ENCODE measurements at places on chromosomes 16 and 17.

GRCh38 chr16:1109648-1110047 lies 13.6 kb upstream of the C1QTNF8 start:
- DNase-seq = no peak

DNA sequence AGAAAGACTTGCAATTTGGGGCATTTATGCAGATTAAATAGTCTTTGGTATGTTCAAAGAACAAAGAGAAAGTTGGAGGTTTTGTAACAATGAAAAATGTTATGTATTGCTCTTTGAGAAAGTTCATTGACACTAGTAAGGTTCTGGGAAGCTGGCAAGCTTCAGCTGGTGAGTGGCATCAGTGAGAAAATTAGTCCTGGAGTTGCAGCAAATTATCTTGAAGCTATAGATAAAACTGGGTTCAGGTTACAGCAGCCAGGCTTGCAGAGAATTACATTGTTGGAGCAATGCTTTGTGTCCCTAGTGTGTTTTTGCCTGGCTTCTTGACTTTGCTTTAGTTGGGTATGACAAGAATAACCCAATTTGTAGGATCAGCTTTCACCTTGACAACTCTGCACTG lies 221.2 kb downstream of the CDH13 start:
- DNase-seq = no peak

DNA sequence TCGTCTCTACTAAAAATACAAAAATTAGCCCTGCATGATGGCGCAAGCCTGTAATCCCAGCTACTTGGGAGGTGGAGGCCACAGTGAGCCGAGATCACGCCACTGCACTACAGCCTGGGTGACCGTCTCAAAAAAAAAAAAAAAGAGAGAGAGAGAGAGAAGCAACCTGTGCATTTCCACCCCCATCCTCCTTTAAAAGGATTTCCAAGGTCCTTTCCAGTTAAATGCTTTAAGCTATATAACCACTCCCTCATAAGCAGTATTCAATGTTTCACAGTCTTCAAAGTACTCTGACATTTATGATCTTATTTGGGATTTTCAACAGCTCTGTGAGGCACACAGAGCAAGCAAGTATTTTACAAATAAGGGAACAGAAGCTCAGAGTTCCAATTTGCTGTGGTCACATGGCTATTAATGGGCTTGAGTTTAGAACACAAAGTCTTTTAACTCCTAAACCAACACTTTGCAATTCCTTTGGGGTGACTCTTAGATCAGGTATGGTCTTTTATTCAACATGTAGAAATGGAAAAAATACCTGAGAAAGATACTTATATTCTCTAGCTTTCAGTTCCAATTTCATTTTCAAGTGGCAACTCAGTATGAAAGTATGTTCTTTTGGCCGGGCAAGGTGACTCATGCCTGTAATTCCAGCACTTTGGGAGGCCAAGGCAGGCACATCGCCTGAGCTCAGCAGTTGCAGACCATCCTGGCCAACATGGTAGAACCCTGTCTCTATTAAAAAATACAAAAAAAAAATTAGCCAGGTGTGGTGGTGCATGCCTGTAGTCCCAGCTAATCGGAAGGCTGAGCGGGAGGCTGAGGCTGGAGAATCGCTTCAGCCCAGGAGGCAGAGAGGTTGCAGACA lies 31.3 kb downstream of the SPOP start:
- DNase-seq = no peak

- no peak for DNase-seq
These were observed 175.9 kb upstream of the KIF2B start for GRCh38 chr17:53646835-53647234.

- peak; percentile 73 for DNase-seq
These were observed 3.5 kb upstream of the ARMC5 start for GRCh38 chr16:31455601-31456314.

DNA sequence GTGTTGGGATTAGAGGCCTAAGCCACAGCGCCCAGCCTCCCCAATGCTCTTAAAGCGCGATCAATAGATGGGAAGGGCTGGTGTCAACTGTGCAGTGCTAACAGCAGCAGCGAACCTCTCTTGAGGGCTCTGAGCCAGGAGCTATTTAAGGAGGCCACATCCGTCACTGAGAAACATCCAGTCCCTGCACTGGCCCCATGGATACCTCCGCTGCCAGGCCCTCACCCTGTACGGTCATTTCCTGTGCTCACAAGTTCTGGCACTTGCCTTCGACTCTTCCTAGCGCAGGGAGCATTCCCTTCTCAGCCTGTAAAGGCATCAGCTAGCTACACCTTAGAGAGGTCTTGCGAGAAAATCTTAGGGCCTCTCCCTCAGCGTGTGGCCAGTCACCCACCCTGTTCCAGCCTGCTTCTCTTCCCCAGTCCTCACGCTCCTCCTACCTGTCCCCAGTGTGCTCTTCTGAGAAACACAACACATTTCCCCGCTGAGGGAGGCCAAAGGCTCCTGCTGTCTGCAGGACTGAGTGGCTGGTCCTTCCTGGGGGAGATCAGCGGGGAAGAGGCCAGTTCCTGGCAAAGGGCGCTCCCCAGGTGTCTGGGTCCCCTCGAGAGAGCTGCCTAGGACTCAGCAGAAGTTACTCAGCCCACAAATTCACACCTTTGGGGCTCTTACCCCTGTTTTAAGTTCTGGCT lies 28.6 kb downstream of the GTF3C1 start:
- no peak for DNase-seq

DNA sequence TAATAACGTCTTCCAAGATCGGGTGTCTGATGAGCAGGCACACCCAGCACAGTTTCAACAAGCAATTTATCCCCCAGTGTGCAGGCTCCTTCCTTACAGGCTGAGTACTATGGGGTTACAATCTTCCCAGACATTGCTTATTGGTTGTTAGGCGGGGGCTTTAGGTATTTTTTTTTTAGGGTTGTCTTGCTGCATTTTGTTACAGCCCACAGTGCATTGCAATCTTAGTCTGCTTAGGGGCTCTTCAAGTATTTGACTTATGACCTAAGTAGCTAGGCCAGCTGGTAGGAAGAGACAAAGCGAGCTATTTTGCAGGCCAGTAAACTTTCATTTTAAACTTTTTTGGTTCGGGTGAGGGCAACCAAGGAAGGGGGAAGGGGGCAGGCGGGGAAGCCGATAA lies 5.8 kb downstream of the PLD6 start:
- DNase-seq = no peak

GRCh38 chr16:2194852-2195321 lies 1.5 kb downstream of the CASKIN1 start:
- peak; percentile 79 for DNase-seq

DNA sequence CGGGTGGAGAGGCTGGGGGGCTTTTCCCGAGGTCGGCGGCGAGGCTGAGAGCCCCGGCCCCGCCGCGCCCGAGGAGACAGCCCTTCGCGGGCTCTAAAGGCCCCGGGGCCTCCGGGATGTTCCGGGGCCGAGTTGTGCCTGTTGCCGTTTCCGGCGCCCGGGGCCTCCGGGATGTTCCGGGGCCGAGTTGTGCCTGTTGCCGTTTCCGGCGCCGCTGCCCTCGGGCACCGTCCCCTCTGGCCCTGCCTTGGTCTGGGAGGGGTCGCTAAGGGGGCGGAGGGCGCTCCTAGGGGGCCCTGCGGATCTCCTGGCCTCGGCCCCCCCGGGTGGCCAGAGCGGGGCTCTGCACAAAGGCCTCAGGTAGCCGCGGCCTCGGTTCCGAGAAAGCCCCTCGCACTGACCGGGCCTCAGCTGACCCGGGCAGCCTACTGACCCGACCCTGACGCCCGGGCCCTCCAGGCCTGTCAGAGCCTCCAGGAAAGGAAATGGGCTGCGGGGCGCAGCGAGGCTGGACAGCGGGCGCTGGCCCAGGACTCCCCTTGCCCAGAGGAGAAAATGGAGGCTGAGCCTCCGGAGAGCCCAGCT lies 24.2 kb downstream of the ACTG1 start:
- DNase-seq = no peak

GRCh38 chr16:62814891-62815290 lies 778.7 kb upstream of the CDH8 start:
- no peak for DNase-seq

GRCh38 chr17:6413065-6413464 lies 21.9 kb downstream of the AIPL1 start:
- peak; percentile 72 for DNase-seq

- DNase-seq = no peak
These were observed 20.2 kb downstream of the CHCT1 start for GRCh38 chr17:60442271-60443173.

DNA sequence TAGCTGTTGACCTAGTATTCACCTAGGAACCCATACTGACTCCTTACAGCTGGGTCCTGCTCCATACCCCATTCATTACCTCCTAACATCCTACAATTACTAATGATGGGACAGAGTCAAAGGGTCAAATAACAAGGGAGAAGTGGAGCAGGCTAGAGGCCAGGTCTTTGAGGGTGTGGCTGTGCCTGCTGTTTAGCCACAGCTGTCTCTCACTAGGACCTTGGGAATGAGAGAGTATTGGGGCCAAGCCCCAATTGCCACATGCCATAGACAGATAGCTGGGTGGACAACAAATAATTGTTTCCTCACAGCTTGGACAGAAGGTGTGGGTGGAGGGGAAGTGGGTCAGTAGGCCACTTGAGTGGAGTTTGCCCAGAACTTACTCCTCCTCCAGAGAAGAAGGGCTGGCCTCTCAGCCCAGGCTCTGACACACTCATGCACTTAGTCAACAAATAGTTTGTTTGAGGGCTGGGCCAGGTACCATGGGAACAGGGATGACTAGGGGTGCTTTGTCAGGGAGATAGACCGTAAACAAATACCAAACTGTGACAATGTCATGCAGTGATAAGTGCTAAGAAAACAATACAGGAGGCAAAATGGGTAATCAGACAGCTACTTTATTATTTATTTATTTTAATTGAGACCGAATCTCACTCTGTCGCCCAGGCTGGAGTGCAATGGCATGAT lies 10.2 kb upstream of the CENPT start:
- DNase-seq = peak; percentile 45

DNA sequence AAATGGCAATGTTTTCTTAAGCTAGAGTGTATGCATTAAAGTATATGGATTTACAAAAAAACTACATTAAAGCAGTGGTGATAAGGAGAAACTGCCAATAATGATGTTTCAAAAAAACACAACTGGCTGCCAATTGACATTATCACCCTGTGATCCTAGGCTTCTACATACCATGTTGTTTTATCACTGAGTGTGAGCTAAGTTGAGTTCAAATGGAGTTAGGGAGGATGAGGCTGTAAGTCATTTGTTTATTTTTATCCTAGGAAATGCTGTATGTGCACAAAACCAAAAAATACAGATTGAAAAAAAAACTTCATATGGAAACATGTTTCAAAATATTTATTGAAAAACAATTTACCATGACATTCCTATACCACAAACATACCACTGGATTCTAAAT lies 22.9 kb downstream of the CHCT1 start:
- no peak for DNase-seq

DNA sequence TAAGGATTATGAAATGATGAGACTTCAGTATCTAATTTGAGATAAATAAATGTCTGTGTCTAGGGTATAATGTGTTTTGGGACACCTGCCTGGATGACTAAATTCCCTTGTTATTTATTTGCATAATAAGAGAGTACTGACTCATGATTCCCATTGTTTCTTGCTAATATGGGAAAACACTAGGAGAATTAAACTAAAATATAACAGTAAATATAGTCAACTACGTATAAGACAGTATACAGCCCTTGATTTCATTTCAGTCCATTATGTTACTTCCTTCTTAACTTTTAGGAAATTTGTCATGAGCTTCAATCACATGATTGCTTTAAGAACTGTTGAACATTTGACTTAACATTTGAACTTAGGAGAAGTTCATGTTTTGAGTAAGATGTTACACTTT lies 62.4 kb downstream of the VMP1 start:
- no peak for DNase-seq

DNA sequence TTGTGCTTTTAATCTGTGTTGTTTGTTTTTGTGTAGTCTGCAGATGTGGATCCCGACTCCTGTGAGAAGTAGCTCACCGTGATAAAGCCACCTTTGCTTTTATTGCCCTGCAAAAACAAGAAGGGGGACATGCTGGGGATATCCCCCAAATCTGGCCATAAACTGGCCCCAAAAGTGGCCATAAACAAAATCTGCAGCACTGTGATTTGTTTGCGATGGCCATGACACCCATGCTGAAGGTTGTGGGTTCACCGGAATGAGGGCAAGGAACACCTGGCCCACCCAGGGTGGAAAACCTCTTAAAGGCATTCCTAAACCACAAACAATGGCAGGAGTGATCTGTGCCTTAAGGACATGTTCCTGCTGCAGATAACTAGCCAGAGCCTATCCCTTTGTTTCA lies 15.1 kb downstream of the AHSP start:
- no peak for DNase-seq

DNA sequence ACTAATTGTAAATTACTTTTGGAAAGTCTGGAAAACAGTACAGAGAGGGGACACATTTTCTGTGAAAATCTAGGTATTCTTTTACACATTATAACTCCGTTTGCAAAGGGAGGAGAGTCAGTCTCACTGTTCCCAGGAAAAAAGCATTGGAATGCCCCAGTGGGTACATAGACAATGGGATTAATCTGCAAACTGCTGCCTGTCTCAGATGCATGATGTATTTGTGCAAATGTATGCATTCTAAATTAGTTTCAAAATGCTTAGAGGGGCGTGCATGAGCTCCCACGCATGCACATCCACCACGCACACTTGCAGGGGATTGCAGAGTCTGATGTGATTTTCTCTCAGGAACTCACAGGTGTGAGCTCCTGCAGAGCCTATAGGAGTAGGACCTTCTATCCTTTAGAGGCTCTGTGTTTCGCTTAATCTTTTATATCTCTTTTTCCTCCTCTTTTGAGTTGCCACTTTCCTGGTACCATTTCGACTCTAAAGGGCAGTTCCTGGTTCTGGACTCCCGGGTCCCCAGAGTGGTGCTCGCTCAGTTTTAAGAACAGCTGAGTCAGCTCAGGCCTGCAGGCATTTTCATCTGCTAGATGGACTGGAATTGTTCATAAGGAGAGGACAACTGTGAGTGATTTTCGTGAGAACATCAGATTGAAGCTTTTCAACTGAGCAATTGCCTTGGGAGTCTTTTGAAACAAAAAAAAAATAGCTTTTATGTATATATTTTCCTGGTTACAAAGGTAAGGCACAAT lies 1.1 kb downstream of the BCO1 start:
- DNase-seq = no peak

DNA sequence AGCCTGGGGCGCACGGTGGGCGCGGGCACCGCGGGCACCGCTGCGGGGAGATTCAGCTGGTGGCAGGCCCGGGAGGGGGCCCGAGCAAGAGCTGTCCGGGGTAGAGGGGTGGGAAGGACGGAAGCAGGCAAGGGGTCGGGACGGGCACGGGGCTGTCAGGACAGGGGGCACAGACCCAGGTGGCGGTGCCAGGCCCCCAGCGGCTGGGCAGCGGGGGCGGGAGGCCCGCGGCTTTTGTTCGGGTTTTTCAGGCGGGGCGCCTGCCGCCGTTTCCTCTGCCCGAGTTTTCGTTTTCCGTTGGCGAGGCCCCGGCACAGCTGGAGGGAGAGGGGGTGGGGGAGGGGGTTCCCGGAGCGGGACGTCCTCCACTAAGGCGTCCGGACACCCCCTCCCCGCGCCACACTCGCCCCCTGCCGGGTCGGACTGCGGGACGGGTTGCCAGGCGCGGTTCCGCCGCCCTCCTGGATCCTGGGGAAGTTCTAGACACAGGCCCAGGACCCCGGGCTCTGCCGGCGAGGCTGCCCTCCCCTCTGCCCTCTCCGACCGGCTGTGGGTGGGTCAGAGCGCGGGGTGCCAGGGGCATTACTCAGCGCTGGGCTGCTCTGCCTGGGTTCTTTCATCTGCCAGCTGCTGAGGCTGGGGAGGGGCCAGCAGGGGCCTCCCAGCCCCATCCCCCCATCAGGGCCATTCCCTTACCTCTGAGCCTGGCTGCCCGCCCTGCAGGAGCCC lies 543 bp downstream of the ARHGAP23 start:
- no peak for DNase-seq

GRCh38 chr17:3221850-3222249 lies 14.4 kb downstream of the OR1A1 start:
- peak; percentile 1 for DNase-seq

Data from hematopoietic multipotent progenitor cell treated with erythropoietin and hydrocortisone succinate and interleukin-3 and kit ligand, for 6 days (in vitro differentiated cells).